ENCODE measurements at places on chromosomes 1 and 21.
A peak's percentile ranks its signal among the peaks of the same experiment; 100 is the strongest.

DNA sequence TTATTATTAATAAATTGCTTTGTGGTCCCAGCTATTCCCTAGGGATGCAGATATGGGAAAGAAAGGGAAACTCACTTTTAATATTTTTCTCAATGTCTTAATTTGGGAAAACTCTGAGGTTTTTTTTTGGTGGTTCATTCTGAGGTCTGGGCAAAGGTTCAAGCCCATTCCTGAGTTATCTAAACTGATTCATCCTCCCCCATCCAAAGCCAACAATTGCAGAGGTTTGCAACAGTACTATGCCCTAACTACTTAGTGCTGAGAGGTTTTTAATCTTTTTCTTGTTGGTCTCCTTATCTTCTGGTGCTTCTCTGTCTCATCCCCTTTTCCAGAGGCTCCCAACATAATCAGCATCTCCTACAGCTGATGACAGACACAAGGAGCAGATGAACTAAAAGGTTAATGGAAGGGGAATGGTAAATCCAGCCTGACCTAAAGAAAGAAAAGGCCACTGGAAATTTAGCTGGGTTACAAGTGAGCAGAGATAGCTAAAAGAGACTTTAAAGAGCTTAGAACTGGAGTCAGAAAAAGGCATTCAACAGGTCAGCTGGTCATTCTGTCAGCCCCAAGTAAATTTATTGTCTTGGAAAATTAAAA, 390.4 kb downstream of the TGFB2 start:
- DNase-seq: no peak

GRCh38 chr1:67175530-67176087, 9.4 kb downstream of the IL23R start:
- DNase-seq: no peak

DNA sequence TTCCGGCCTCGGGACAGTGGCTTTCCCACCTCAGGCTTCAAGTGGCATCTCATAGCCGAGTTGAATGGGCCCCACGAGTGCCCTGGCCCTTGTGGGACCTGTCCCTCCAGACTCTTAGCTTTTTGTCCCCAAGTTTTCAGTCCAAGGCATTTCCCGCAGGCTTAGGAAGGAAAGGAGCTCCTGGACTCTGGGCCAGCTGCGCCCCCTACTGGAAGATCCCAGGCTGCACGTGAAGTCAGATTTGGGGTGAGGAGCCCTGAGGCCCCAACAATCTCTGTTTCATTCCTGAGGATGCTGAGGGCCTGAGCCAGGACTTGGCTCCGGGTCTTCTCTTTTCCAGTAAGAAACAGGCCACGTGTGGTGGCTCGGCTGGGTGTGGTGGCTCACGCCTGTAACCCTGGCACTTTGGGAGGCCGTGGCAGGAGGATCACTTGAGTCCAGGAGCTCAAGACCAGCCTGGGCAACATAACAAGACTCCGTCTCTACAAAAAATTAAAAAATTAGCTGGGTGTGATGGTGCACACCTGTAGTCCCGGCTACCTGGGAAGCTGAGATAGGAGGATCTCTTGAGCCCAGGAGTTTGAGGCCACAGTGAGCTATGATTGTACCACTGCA, 67.4 kb downstream of the ARHGEF10L start:
- DNase-seq: peak; percentile 85

DNA sequence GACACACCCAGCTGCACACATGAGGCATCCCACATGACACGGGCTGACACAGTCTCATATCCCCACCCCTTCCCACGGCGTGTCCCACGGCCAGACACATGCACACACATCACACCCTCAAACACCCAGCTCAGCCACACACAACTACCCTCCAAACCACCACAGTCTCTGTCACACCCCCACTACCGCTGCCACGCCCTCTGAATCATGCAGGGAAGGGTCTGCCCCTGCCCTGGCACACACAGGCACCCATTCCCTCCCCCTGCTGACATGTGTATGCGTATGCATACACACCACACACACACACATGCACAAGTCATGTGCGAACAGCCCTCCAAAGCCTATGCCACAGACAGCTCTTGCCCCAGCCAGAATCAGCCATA, 22.6 kb downstream of the PODN start:
- DNase-seq: no peak

GRCh38 chr1:157091186-157091585, 8.4 kb downstream of the ETV3L start:
- peak; percentile 47 for DNase-seq

- no peak for DNase-seq
These were observed 5.5 kb upstream of the CD1A start for GRCh38 chr1:158248771-158249170.

GRCh38 chr1:77888081-77888780, at the start of gene NEXN:
Gene NEXN, plus strand, starts transcription at chr1:77888624. Its CDS starts 27,483 bp downstream, at chr1:77916107.
- DNase-seq: no peak

- no peak for DNase-seq
These were observed 35.4 kb downstream of the UBE2G2 start for GRCh38 chr21:44766014-44766817.

GRCh38 chr1:117030271-117030877, 28.8 kb downstream of the CD101 start:
- no peak for DNase-seq

GRCh38 chr1:170010443-170010842, 64.1 kb downstream of the KIFAP3 start:
- DNase-seq: no peak

DNA sequence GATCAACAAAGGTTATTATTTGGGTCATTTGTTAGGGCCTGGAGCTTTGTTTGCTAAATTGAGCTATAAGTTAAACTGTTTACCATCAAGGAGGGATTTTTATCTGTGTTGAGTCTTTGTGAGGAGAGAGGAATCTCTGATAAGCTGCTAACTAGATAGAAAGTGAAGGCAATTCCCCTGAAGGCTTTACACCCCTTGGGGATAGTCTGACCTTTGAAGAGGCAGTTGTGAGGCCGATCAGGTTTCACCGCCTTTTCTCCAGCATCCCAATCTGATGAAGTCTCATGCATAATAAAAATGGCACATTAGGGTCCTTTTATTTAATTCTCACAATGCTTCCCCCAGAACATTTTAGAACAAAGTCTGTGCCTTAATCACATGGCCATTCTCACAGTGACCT, 21.8 kb downstream of the C1orf21 start:
- DNase-seq: no peak

DNA sequence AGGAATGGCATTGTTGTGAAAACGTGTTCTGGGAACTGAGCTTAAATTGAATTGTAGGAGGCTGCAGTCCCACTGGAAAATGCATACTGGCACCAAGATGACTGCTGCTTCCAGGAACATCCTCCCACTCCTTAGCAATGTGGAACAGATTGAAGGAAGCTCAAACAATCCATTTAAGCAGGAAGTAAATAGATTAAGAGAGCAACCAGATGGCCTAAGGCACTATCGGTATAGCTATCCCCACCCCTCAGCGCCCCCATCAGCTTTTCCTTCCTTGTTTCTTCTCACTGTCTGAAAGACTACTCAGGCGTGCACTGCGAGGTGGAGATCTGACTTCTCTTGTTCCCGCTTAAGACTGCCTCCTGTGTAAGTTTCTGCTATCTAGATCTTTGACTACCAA, 4.0 kb upstream of the IFI16 start:
- no peak for DNase-seq

GRCh38 chr1:13586001-13586400, 2.4 kb downstream of the PDPN start:
- no peak for DNase-seq

DNA sequence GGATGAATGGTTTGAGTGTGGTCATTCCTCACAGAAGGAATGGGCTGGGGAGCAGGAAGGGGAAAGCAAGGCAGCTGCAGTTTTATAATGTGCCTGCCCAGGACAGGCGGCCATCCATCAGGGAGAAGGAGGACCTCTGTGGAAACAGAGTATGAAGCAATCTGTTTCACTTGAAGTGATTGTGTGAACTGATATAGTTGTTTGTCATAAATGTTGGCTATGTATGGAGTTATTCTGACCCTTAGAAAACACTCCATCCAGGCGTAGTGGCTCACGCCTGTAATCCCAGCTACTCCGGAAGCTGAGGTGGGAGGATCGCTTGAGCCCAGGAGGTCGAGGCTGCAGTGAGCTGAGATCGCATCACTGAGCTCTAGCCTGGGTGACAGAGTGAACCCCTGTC, 46.5 kb downstream of the NENF start:
- no peak for DNase-seq

- no peak for DNase-seq
These were observed 44.8 kb upstream of the KCNQ4 start for GRCh38 chr1:40738831-40739230.
